ENCODE measurements at places on chromosomes 6 and 20. TPM values are rescaled to one million over a fixed set of nuclear protein-coding genes. Genes with fewer than 3 reads are reported as not detected.

Gene LINC00237
- not detected for polyA plus RNA-seq

Gene ZBTB2
- 9.5 TPM for polyA plus RNA-seq

Gene SPO11
- not detected for polyA plus RNA-seq

Gene SCRT2
- polyA plus RNA-seq: not detected

Gene OPRL1
- 1.1 TPM for polyA plus RNA-seq

All from forelimb muscle (tissue), 1 donor.